ENCODE measurements at places on chromosomes 13 and 19. TPM values are rescaled to one million over a fixed set of nuclear protein-coding genes. Genes with fewer than 3 reads are reported as not detected.
A peak's percentile ranks its signal among the peaks of the same experiment; 100 is the strongest.

GRCh38 chr13:75761369-75761768 is 125.2 kb downstream of the LMO7 start:
- no peak for DNase-seq

GRCh38 chr13:65330691-65331090 is 1899.4 kb downstream of the PCDH9 start:
- no peak for DNase-seq

DNA sequence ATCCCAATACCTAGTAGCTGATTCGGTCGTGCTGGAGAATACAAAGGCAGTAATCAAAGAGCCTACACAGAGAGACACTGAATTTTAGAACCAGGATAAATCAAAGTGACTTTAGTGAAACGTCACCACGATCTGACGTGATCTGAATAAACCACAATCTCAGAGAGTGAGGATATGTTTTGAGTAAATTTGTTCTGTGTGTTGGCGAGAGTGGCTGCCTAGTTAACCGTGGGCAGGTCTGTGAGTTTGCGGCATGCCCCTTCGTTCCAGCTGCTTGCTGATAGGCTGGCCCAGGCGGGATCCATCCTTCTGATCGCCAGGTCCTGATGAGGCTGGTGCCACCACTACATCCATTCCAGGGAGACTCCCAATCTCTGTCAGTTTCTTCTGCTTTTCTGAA is 40.4 kb downstream of the LRCH1 start:
- no peak for DNase-seq

DNA sequence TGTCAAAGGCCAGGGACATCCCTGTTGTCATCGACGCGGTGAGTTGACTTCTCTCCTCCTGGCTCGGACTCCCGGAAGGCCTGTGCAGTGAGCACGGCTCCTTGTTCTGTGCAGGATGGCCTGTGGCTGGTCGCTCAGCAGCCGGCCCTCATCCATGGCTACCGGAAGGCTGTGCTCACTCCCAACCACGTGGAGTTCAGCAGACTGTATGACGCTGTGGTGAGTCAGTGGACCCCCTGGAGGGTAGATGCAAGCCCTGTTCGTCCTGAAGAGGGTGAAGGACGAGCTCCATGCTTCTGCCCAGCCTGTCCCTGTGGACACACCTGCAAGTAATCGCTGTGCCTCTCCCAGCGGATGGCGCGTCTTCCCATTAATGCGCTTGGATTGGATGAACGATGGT is 19.2 kb downstream of the NAXD start:
- no peak for DNase-seq

DNA sequence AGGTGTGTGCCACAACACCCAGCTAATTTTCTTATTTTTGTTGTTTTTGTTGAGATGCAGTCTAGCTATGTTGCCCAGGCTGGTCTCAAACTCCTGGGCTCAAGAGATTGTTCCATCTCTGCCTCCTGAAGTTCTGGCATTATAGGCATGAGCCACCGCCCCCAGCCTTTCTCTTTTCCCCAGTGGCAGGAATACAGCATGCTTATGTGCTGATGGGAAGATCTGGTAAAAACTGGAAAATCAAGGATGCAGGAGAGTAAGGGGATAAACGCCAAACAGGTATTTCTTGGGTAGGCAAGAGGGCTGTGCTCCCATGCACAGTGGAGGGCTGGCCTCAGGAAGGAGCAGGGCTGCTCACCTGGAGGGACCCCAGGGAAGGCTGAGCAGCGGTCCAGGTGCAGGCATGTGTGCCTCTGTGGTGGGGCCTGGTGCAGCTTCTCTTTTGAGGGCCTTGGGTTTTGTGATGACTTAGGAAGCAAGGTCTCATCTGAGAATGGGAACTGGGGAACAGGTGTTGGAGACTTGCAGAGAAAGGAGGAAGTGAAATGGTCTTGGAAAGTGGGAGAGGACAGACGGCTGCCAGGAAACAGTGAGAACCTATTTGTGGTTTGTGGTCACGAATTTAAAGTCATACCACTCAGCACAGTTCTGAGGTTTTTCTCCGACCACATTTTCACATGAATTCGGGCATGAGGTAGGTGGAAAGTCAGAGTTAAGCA is 106.5 kb downstream of the TEX26 start:
- DNase-seq = peak; percentile 70

- DNase-seq = no peak
Observed at GRCh38 chr13:88627071-88627470, 955.9 kb downstream of the SLITRK5 start.

GRCh38 chr13:70473907-70474306 is 365.7 kb upstream of the KLHL1 start:
- no peak for DNase-seq

DNA sequence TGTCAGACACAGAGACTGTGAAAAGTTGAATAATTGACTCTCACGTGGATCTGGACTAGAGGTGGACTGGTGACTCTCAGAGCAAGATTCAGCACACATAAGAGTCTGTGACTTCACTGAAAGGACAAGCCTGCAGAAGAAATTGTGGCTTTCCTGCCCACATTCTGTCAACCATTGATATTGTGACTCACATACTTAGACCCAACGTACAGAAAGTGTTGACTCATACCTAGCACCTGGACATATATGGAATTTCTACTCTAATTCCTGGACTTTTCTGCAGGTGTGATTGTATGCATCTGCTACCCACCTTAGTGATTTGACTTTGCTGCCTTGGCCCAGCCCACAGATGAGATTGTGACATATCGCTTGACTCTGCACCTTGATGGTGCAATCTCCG is 15.6 kb upstream of the ZNF730 start:
- DNase-seq = peak; percentile 89

Gene NKPD1
- total RNA-seq = 0.51 TPM

Gene PALM
- 1.0 TPM for total RNA-seq

Gene ZNF429
- total RNA-seq = 8.1 TPM
